ENCODE measurements at places on chromosomes 2 and 18. TPM values are rescaled to one million over a fixed set of nuclear protein-coding genes. Genes with fewer than 3 reads are reported as not detected.

The SKOR2 gene
- not detected for total RNA-seq

The CAPN13 gene
- total RNA-seq: not detected

The EIF2B4 gene
- total RNA-seq: 32.8 TPM

The DUSP2 gene
- total RNA-seq: 13.0 TPM

The ADGRF3 gene
- total RNA-seq: 0.07 TPM

The CYP26B1 gene
- total RNA-seq: 2.8 TPM

The DLX1 gene
- 0.14 TPM for total RNA-seq

The MPP4 gene
- under 0.01 TPM for total RNA-seq

The C2orf15 gene
- 2.1 TPM for total RNA-seq

The DYNC2LI1 gene
- 17.7 TPM for total RNA-seq

The CCDC74B gene
- total RNA-seq: 0.34 TPM

The IMP4 gene
- 142 TPM for total RNA-seq

The NEU2 gene
- not detected for total RNA-seq

The MGAT4A gene
- total RNA-seq: 6.8 TPM

The XDH gene
- 16.9 TPM for total RNA-seq

The LOXHD1 gene
- not detected for total RNA-seq

The CFC1 gene
- not detected for total RNA-seq

The SULT1C2 gene
- 0.34 TPM for total RNA-seq

The DNAJC5G gene
- total RNA-seq: not detected

The KCNF1 gene
- not detected for total RNA-seq

The SNX17 gene
- total RNA-seq: 108 TPM

The EVX2 gene
- total RNA-seq: not detected

The ZNF516 gene
- 49.8 TPM for total RNA-seq

The TRIM43B gene
- total RNA-seq: not detected

The SATB2 gene
- total RNA-seq: 0.68 TPM

The KCNK3 gene
- not detected for total RNA-seq

The ACTG2 gene
- 0.21 TPM for total RNA-seq

The ADCYAP1 gene
- not detected for total RNA-seq

The EFHD1 gene
- 0.07 TPM for total RNA-seq

The ECEL1 gene
- total RNA-seq: not detected

The ACMSD gene
- total RNA-seq: not detected

The GCFC2 gene
- total RNA-seq: 15.2 TPM

The ALK gene
- 0.14 TPM for total RNA-seq

The COL4A4 gene
- total RNA-seq: 0.43 TPM

The TOGARAM2 gene
- total RNA-seq: not detected

The GREB1L gene
- total RNA-seq: 1.6 TPM

The FN1 gene
- 4,076 TPM for total RNA-seq

The SETBP1 gene
- total RNA-seq: 5.3 TPM

The ACSL3 gene
- 249 TPM for total RNA-seq

The GRP gene
- not detected for total RNA-seq

The YES1 gene
- 162 TPM for total RNA-seq

The WNT6 gene
- not detected for total RNA-seq

The POU3F3 gene
- total RNA-seq: not detected

The ALPP gene
- not detected for total RNA-seq

The SERPINB4 gene
- total RNA-seq: 63.5 TPM

The IRS1 gene
- total RNA-seq: 34.7 TPM

The NCKAP1 gene
- total RNA-seq: 413 TPM

The TBR1 gene
- total RNA-seq: not detected

The HOXD13 gene
- not detected for total RNA-seq

The RBM43 gene
- total RNA-seq: 2.6 TPM

The CENPA gene
- 0.07 TPM for total RNA-seq

The NYAP2 gene
- under 0.01 TPM for total RNA-seq

The HPCAL1 gene
- total RNA-seq: 15.7 TPM

The ZEB2 gene
- total RNA-seq: not detected

The SCN9A gene
- 6.2 TPM for total RNA-seq

The GAREM2 gene
- 0.34 TPM for total RNA-seq
